ENCODE measurements at places on chromosomes 1 and 21.

- DNase-seq = no peak
These were observed 25.7 kb downstream of the TRIM67 start for GRCh38 chr1:231187571-231187970.

DNA sequence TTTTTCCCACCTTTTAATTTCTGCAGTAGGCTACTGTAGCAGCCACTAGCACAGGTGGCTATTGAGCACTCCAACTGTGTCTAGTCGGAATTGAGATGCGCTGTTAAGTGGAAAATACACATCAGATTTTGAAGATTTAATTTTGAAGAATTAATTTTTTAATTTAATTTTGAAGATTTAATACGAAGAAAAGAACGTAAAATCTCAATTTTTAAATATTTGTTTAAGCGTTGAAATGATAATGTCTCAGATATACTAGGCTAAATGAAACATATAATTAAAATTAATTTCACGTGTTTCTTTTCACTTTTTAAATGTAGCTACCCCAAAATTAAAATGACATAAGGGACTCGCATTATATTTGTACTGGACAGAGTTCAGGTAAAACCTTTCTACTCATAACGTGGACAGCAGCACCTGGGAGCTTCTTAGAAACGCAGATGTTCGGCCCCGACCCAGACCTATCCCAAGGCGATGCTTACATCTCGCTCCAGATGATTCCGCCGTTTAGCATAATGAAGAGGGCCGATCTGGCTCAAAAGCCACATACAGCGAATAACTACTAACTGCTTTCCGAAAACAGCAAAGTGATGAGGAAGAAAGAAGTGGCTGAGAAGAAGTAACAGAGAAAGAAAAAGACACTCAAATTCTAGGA, 717 bp downstream of the CRYZL1 start:
- peak; percentile 31 for DNase-seq

DNA sequence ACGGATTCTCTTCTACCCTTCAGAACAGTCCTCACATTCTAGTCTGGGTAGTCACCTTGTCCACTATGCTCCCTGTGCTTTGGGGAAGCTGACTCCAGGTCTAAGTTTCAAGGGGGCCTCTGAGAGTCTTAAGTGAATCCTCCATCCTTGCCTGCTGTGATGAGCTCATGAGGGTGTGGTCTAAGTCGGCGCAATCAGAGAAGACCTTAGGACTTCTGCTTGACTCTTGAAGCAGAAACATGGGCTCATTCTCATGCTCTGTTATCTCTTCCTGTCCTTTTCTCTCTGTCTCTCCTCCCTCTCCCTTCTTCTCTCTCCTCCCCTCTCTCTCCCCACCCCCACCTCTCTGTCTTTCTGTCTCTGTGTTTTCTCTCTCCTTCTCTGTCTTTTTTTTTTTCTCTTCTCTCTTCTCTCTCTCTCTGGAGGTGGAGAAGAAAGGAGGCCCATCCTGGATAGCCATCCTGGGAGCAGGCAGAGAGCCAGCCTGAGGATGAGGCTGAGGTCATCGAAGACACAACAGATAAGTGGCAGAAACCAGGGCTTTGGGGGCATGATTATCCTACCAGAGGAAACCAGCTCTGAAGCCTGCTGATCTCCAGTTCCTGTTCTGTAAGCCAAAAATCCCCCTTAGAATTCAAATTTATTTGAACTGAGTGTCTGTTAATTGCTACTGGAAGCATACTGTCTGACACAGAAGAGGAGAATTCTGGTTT, 245.6 kb downstream of the SIPA1L2 start:
- no peak for DNase-seq

- DNase-seq = no peak
These were observed 80.1 kb upstream of the ZC3H11B start for GRCh38 chr1:219692981-219693380.

GRCh38 chr1:81549588-81550127, 251.1 kb upstream of the ADGRL2 start:
- DNase-seq = peak; percentile 50

DNA sequence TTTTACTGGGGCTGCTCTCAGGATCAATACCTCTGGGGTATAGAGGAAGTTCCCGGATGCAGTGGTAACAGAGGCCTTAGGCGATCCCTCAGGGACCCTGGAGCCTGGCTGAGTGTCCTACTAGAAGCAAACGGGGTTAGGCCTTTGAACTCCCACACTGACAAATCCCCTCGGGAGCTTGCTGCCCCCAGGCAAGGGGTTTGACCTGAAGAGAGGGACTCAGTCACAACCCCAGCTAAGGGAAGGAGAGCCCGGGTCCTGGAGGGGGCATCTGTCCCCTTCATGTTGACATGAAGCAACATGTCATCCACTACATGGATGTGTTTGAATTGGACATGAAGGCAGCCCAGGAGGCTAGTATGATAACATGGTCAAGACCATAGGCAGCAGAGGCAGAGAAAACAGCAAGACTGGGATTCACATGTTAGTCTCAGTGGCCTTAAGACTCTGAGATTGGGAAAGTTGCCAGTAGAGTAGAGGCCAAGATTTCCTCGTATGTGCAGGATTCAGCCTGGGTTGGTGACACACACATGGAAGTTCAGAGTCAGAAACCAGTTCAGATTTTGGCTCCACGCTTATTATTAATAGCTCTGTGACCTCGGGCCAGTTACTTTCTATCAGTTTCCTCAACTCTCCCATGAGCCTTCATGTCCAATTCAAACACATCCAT, 101.5 kb downstream of the KCNN3 start:
- DNase-seq = no peak

GRCh38 chr1:248404024-248404423, 1.2 kb downstream of the OR2T1 start:
- DNase-seq = peak; percentile 14

DNA sequence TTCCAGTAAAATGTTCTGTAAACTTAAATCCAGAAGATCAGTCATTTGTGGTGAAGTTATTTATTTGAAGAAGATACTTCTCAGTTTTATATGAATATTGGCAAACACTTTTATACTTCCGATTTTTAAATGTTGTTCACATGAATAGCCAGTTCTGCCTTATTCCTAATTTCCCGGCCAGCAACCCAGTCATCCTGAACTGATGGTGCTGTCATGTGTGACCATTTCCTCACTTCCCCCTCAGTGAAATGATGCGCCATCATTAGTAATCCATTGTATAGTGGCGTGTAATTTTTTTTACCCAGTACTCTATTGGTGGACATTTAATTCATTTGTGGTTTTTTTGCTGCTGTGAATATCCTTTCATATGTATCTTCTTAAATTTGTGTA, 16.4 kb downstream of the GPSM2 start:
- no peak for DNase-seq

- no peak for DNase-seq
These were observed 8.4 kb upstream of the CROCC start for GRCh38 chr1:16913181-16913832.

- DNase-seq = peak; percentile 74
These were observed 96.7 kb downstream of the DYRK1A start for GRCh38 chr21:37463083-37463801.

- no peak for DNase-seq
These were observed 215.1 kb downstream of the ST6GALNAC3 start for GRCh38 chr1:76289692-76290091.

GRCh38 chr1:29243871-29244200, 7.5 kb downstream of the PTPRU start:
- peak; percentile 59 for DNase-seq

DNA sequence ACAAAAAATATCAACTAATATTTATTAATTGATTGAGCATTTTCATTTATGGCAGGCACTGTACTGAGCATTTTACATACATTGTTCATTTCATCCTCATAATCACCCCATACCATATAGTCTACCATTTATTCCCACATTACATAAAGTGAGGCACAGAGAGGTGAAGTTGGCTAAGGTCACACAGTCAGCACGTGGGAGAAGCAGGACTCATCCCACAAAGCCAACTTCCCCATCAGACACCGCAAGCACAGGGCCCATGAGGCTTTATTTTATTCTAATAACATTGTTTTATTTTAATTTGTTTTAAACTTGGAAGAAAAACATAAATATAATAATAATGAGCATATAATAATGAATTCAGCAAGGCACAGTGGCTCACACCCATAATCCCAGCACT, 43.1 kb upstream of the CAPZB start:
- DNase-seq = no peak

GRCh38 chr1:62196086-62196690, 1.5 kb downstream of the L1TD1 start:
- DNase-seq = no peak

GRCh38 chr1:168553680-168554553, 10.1 kb upstream of the XCL2 start:
- DNase-seq = no peak

- no peak for DNase-seq
These were observed 15.9 kb downstream of the PLEKHA6 start for GRCh38 chr1:204343802-204344201.
